ENCODE measurements at places on chromosomes 5 and 9.

GRCh38 chr9:85425153-85425611 lies 316.6 kb downstream of the AGTPBP1 start:
- DNase-seq, result peak; percentile 75

DNA sequence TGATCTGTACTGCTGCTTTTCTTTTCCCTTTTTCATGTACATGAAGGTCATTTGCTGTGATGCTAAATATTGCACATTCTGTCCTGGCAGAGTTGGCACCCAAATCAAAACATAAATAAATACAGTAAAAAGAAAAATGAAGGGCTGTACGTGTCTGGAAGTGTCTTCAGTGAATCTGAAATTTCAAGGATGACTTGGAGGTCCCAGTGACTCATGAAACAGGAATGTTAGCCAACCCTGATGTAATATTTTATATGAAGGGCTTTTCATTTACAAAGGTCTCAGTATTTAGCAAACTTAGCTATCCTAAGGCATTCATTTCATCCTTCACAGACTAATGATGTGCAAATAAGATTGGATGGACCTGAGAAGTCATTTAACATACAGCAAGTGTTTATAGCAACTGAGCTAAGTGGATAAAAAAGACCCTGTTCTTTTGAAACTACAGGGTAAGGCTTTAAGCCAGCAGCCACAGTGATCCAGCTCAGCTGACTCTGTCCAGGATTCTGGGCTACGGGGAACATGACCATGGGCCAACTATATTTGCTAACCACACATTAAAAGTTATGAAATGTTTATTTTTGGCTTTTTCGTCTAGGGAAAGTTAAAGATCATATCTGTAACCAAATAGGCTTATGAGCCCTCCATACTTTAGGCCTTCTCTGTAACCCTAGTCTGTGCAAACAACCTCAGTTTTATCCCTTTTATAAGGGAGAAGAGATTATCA lies 104.0 kb upstream of the DMRTA1 start:
- DNase-seq, result peak; percentile 27

GRCh38 chr5:20536341-20536740 lies 548.3 kb upstream of the CDH18 start:
- DNase-seq, result no peak

- DNase-seq, result no peak
These were observed 150.2 kb downstream of the KIAA0825 start for GRCh38 chr5:94467954-94468930.

- DNase-seq, result no peak
These were observed 418.0 kb downstream of the SPATA31D1 start for GRCh38 chr9:82406456-82407085.

DNA sequence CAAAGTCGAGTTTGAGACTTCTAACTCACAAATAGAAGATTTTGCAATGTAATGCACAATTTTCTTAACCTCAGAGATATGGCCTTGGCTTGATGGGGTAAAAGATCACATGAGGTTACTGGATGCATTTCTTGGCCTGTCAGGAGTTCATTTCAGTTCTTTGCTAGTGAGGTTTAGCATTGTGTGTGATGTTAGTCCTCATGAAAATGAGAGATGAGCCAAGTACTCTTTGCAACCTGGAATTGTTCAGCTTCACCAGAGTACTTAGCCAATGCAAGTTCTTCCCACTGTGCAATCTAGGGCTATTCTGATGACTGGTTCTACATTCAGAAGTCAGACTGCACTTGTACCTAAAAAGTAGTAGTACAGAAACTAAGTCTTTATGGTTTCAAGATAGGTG lies 24.9 kb downstream of the GNAQ start:
- no peak for DNase-seq

GRCh38 chr9:108835831-108836230 lies 20.0 kb downstream of the ACTL7B start:
- no peak for DNase-seq

DNA sequence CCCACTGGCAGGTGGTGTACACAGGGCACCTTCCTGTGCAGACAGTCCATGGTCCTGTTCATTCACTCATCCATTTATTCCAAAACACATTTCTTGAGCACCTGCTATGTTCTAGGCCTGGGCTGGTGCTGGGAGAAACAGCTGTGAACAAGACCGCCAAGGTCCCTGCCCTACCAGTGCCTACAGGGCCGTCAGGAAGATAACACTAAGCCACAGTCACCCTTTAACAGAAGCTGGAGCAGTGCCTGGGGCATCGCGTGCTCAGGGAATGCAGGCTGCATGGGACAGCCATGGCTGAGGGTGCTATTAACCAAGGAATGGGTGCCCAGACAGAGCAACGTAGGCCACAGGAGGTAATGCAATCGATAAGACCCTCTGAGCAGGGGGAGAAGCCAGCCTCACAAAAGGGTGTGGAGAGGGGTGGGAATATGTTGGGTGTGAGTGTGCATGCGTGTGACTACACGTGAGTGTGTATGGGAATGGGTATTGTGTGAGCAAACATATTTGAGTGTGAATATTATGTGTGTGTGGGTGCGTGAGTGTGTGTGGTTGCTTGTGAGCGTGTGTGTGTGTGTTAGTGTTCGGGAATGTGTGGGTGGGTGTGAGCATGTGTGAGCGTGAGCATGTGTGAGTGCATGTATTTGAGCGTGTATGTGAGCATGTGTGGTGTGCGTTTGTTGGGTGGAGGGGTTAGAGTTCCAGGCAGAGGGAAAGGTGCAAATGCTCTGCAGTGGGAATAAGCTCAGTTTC lies 19.1 kb downstream of the DUSP1 start:
- peak; percentile 40 for DNase-seq

- no peak for DNase-seq
These were observed 17.4 kb downstream of the ATG10 start for GRCh38 chr5:81989204-81989603.

- DNase-seq, result no peak
These were observed 85.4 kb downstream of the PCSK1 start for GRCh38 chr5:96347502-96348292.

- DNase-seq, result peak; percentile 35
These were observed 31.1 kb downstream of the SLC35A4 start for GRCh38 chr5:140595538-140596300.

- no peak for DNase-seq
These were observed 202.7 kb downstream of the FAM114A2 start for GRCh38 chr5:153835891-153836515.

DNA sequence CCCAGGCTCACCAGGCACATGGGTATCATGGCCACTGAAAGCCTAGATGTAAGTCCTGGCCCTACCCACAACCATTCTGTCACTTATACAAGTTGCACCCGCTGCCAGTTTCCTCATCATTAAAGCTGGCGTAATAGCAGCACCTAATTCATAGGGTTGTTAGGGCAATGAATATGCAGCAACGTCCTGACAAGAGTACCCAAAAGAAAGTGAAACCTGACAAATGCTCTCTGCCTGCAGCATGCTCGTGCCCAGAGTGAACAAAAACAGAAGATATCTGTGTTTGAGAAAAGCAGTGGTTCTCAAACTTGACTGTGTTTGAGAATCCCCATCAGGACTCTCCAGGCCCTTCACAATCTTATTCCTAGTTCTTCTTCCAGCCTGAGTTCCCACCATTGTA lies 632.4 kb downstream of the SEMA5A start:
- DNase-seq, result no peak

DNA sequence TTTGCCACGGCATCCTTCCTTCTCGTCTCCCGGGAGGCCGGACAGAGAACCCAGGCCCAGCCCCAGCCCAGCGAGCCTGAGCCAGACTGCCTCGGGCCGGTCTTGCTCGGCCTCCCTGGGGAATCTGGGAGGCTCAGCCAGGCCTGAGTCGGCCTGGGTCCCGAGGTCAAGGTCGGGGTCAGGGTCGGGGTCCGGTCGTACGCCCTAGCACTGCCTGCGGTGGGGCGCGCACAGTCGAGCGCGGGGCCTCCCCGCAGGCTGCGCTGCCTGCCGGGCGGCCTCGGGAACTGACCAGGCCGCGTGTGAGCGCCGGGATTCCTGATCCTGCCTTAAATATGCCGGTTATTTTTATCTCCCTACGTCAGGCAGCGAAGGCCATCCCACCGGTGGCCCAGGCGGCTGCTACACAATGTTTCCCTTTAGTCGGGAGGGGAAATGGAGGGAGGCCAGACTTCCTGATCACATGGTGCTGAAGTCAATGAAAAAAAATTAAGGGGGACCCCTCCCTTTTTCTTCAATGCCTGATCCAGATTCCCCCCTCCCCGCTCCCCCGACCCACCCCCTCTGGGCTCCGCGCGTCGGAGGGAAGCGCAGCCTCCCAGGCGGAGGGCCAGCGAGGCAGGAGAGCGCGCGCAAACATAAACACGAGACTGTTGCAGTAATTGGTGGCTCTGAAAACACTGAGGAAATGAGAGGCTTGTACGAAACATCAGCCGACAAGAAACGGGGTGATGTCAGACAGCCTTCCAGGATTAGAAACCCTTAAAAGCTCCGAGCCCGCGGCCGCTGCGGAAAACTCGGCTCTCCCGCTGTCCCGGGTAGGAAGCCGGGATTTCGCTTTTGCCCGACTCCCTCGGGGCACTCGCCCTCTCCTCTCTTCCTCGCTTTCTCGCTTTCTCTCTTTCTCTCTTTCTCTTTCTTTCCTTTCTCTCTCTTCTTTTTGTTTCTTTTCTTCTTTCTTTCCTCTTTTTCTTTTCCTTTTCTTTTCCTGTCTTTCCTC lies 148.2 kb upstream of the KLF4 start:
- peak; percentile 99 for DNase-seq

- DNase-seq, result no peak
These were observed 913.2 kb upstream of the TYRP1 start for GRCh38 chr9:11779971-11780370.

- DNase-seq, result no peak
These were observed 504.5 kb downstream of the MAN2A1 start for GRCh38 chr5:110194191-110194590.

GRCh38 chr5:148684528-148684927 lies 30.2 kb upstream of the HTR4 start:
- no peak for DNase-seq

GRCh38 chr5:53782620-53783019 lies 222.2 kb downstream of the NDUFS4 start:
- DNase-seq, result no peak

DNA sequence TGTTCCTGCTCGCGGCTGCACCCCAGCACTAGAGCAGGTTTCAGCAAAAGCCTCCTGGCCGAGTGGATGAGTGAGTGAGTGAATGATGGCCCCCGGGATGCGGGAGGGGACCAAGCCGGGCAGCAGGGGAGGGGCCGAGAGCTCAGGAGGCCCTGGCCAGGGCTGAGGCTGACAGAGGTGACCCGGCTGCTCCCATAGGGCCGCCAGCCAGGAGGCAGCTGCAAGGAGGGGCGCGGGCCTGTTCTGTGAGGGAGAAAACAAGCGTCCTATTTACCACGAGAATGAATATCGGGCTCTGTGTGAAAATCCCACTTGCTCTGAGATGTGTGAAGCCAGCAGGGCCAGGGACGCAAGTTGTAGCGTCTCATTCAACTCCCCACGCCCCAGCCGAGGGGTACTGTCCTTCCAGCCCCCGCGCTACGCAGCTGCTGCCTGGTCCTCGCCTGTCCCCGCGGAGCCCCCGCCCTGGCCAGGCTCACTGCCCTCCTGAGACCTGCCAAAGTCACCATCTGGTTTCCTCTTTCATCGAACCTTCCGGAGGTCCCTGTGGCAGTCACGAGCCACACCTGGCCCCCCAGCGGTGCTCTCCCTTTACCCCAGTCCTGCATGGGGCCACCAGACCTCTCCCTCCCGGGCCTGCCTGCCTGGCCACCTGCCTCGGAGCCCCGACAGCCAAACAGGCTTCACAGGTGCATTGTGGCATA lies 38.8 kb downstream of the RASGEF1C start:
- peak; percentile 85 for DNase-seq

GRCh38 chr5:74957906-74958305 lies 91.7 kb upstream of the FAM169A start:
- no peak for DNase-seq

GRCh38 chr9:99335280-99335679 lies 113.2 kb downstream of the SEC61B start:
- no peak for DNase-seq

DNA sequence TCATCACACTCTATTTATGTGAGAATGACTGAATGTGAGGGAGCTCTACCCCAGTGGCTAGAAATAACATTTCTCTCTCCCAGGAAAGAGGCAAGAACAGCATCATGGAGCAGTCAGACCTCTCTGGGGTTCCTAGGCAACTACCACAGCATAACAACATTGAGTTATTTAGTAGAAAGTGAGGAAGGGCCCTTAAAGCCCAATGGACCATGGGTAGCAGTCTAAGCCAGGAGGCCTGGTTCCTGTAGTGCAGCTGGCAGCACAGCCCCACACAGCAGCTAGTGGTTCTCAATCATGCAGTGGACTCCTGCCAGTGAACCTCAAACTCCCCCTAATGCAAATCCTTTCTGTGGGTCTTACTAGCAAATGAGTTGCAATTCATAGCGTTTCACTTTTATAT lies 55.3 kb downstream of the SPEF2 start:
- peak; percentile 85 for DNase-seq

DNA sequence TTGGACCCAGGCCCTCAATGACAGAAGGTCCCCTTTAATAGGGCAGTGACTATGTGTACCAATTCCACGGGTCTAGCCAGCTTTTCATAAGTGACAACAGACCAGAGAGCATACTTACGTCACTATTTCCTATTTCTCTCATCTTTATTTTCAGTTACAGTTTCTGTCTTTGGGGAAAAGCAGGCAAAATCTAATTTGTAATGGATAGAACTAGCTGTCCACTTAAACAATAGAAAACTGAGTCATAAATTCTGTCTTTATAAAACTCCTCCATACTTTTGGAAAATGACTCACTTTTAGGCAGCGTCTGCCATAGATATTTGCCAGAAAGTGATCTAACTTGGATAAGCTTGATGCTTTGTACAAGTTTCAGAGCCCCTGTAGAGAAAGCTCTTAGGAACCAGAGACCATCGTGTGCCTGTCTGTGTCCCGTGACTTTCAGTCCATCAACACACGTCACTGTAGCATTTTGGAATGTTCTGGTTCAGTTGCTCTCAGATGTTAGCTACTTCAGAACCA lies 101.9 kb downstream of the F2RL2 start:
- peak; percentile 90 for DNase-seq

DNA sequence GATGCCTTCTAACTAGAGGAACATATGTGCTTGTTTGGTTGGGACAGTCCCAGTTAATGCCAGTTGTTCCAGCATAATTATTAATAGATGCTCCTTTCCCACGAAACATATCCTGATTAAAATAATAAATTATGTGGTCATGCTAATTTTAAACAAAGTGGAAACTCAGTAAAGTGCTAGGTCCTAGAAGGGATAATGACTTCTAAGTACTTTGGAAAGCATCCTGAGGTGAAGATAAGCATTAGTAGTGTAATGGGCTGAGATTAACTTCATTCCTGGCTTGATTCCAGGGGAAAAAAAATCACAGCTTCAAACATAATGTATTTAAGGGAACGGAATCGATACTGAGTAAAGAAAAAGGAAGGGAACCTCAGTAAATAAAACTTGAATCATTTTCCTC lies 213.7 kb upstream of the SNX2 start:
- no peak for DNase-seq
